ENCODE measurements at places on chromosomes 5 and 9.
A peak's percentile ranks its signal among the peaks of the same experiment; 100 is the strongest.

GRCh38 chr5:97377582-97377981 is 194.5 kb upstream of the RIOK2 start:
- no peak for DNase-seq

DNA sequence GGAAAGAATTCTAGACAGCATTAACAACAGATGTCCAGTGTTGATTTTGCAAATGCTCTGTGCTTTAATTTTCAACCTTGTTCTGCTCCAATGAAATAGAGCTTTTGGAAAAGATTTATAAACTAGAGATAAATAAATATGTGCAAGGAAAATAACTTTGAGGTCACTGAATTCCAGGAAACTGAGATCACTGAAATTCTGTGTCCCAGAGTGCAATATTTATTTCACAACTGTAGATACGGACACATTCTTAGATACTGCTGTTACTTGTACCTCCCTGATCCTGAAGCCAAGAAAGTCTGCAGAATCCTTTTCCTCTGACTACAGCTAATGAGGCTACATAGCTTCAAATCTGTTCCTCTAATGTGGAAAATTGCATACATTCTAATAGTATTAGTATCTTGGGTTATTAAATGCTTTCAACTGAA is 222.9 kb downstream of the DOCK8 start:
- no peak for DNase-seq

DNA sequence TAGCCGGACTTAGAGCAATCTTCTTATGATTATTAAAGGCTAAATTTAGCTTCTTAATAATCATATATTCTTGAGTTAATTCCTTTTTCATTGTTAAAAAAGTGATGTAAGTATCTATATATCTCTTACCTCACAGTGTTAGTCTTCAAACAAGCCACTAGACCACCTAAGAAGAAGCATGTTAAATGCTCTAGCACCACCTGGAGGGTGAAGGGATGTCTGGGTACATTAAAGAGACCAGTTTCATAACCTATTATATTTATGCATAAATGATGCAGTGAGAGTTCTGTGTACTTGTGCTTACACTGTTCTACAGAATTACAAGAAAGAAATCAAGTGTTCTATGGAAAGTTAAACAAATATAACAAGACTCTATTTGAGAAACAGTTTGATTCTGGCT is 55.9 kb upstream of the SLCO6A1 start:
- no peak for DNase-seq

DNA sequence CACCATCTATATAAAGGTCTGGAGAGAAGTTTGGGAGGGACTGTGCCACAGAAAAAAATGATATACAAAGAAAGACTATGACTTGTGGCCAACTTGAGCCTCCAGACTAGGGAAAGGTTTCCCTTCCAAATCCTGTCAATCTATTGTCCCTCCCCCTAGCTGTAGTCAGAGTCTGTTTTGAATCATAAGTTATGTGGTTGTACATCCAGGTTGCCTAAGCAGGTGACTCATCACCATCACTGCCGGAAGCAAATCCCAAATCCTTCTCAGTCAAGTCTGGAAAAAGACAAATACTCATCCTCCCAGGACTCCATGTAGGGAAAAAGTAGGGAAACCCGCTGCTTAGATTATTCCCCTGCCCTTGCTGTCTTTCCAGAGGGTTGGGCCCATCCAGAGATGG is 235.7 kb downstream of the CDK5RAP2 start:
- DNase-seq, result no peak

DNA sequence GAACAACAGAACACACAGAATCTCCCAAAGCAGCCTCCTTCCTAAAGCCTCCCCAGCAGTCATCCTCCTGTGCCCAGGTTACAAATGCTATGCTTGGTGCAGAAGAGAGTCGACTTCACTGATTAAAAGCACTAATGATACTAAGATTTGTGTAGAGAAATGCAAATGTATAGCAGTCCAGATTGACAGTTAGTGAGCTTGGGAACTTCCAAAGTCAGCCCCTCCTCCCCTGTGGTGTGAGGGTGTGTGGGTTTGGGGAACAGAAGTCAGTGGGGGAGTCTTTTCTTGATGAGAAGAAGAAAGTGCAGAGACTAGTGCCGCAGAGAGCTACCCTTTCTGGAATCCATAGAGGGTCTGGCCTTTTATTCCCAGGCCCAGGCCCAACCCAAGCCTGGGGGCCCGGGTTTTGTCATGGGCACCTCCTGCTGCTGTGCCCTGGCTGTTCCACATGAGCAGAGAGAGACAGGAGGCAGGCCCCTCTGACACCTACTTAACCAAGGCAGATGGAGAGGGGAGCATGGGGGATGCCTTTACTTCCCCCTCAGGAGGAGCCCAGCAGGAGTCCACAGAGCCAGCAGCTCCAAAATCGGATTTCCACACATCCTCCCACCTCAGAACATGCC is 173.3 kb downstream of the DENND1A start:
- no peak for DNase-seq

DNA sequence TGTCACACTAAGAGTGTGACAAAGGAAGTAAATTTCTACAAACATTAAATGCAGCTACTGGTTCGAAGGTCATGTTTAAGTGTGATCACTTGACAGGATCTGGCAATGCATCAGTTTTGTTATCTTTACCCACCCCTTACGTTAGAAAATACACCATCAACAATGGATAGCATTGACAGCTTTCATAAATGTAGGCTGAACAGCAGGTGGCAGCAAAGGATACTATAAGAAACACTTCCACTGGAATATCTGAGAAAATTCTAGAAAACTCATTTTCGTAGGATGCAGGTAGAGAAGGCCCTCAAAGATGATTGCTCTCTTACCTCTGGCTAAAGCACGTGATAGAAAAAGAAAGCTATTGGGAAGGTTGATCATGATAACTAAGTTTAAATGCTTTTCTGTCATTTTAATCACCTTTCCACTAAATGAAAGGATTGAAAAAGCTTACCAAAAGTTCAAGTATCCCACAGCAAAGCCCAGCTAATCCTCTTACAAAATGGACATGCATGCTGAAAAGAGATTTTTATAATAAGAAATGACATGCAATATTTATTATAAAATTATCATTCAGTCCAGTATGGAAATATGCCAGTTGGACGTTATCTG is 292.5 kb downstream of the PARP8 start:
- DNase-seq, result peak; percentile 31

GRCh38 chr5:80246001-80246758 is 9.7 kb downstream of the SERINC5 start:
- DNase-seq, result peak; percentile 33

- DNase-seq, result no peak
Observed at GRCh38 chr5:7794311-7794710, 56.6 kb downstream of the CFAP90 start.

GRCh38 chr5:26894719-26895263 is 143.6 kb downstream of the CDH9 start:
- no peak for DNase-seq
